ENCODE measurements at places on chromosomes 6 and 20.

GRCh38 chr6:154474648-154475428, 35.6 kb downstream of the CNKSR3 start:
- no peak for DNase-seq

DNA sequence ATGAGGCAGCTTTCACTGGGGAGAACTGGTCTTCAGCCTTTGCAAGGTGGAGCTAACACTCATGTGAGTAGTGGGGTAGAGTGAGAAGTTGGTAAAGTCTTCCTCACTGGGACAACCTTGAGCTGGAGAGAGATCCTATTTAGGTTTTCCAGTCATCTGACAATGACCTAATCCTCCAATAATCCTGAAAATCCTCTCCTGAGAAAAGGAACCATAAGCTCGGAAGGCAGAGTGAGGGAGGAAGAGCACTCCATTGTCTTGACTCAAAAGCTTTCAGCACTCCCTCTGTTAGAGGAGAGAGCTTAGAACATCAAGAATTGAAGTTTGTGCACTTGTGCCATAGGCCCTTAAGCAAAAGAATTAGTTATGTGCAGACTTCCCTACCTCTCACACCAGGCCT, 77.8 kb downstream of the TRAM2 start:
- no peak for DNase-seq

GRCh38 chr6:14889611-14890593, 356.0 kb upstream of the JARID2 start:
- no peak for DNase-seq

DNA sequence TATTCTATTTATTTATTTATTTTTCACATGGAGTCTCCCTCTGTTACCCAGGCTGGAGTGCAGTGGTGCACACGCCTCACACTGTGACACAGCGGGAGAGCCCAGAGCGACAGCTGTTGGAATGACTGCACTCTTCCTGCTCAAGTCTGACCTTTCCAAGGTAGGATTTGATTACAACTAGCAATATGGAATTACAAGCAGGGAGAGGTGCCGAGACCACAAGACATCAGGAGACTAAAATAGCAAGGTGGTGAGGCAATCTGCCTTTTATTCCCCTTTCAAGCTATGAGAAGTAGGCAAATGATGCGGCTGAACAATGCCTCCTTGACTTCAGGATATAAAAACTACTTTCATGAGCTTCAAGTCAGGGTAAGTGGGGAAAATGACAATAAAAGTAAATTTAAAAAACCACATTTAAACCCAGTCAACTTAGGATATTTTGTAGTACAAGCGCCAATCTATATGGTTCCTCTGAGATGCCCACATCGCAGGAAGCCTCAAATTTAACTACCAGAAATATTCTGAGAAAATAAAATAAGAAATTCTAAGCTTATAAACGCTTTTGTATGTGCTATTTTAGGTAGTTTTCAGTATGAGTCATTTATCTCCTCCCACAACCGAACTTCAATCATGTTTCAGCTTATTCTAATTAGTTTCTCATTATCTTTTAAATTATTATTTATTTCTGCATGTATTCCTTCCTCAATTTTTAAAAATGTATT, 146.9 kb upstream of the SGK1 start:
- peak; percentile 48 for DNase-seq

GRCh38 chr6:23659125-23659524, 466.9 kb upstream of the NRSN1 start:
- DNase-seq: no peak

DNA sequence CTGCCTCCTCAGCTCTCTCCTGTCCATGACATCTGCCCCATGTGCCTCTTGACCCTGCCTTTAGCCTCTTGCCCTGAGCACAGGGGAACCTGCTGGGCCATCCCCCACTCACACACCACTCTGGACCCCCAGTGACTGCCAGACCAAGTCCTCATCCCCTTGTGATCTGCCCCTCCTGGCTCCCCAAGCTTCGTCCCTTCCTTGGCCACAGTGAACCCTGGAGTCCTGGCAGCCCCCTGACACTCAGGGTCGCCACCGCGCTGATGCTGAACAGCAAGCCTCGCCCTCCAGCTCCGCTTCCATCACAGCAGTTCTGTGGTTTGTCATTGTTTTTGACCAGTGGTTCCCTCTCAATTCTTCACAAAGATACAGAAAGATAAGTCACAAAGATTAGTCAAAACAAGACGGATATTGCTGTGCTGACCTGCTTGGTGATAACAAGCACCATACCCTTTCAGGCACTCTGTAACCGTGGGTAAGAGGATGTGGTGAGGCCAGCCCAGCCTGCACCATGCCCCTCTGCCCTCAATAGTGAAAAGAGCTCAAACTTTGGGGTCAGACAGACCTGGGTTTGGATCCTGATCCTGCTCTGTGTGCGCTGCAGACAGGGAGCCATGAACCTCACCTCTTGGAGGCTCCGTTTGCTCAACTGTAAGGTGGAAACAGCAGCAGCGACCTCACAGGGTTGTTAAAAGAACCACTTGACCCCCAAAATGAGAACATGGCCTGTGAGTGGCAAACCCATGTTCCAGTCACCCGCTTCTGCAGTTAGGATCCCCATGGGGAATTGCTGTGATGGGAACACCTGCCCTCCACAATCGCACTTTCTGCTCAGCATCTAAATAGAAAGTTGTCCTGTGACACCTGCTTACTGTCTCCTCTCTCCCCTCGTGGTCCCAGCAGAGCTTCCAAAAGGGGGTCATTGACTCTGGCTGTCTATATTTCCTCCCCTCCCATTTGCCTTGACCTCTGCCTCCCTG, 114.5 kb downstream of the TOX2 start:
- peak; percentile 40 for DNase-seq

- DNase-seq: no peak
Measured at GRCh38 chr6:140641412-140641811, 1267.0 kb upstream of the CITED2 start.

GRCh38 chr20:34703424-34704176, 544 bp upstream of the TP53INP2 start:
- DNase-seq: peak; percentile 37

GRCh38 chr20:46872328-46873211, 22.1 kb upstream of the EYA2 start:
- DNase-seq: no peak

- DNase-seq: no peak
Measured at GRCh38 chr20:44788706-44789456, 21.5 kb downstream of the RIMS4 start.

DNA sequence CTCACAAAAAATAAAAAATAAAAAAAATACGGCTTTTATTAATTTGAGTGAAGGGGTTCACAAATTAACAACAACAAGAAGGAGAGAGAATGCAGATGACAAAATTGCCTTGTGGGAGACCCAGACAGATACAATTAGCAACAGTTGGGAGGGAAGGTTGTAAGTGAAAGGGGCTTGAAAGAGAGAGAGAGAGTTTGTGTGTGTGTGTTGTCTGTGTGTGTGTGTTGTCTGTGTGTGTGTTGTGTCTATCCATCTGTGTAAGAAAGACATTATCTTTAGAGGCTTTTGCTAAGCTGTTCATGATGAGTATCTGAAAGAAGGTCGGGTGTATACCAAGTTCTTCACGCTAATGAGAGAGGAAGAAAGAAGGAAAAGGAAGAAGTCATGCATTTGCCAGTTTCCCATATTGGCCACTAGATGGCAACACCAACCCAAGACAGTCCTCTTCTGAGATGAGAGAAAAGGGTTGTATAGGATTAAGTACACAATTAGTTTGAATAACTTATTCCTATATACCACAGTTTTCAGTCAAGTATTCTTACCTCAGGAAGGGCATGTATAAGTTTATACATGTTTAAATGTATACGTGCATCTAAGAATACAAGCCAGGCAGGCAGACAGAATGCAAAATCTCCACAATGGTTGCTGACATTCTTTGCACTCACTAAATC, 63.7 kb upstream of the CD2AP start:
- DNase-seq: peak; percentile 59

All from GM13976 (cell line).